ENCODE measurements at places on chromosomes 7 and 10. TPM values are rescaled to one million over a fixed set of nuclear protein-coding genes. Genes with fewer than 3 reads are reported as not detected.

- no peak for DNase-seq
These were observed 950.7 kb upstream of the PHF14 start for GRCh38 chr7:10022957-10023356.

GRCh38 chr10:73647211-73647874 lies 6.1 kb upstream of the MYOZ1 start:
- DNase-seq, result no peak

DNA sequence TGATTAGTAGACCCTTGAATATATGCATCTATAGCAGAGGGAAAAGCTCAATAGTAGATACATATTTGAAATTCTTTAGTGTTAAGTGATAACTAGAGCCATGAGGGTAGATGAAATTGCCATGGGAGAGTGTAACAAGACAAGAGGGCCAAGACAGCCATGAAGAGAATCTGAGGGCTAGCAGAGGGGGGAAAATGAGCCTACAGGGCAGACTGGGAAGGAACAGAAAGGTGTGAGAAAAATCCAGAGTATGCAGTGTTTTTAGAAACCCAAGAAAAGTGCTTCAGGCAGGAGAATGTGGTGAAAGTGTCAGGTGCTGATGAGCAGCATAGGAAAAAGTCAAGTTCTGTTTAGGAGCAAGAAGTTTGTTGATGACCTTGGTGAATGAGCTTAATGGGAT lies 63.0 kb downstream of the MAPK8 start:
- no peak for DNase-seq

DNA sequence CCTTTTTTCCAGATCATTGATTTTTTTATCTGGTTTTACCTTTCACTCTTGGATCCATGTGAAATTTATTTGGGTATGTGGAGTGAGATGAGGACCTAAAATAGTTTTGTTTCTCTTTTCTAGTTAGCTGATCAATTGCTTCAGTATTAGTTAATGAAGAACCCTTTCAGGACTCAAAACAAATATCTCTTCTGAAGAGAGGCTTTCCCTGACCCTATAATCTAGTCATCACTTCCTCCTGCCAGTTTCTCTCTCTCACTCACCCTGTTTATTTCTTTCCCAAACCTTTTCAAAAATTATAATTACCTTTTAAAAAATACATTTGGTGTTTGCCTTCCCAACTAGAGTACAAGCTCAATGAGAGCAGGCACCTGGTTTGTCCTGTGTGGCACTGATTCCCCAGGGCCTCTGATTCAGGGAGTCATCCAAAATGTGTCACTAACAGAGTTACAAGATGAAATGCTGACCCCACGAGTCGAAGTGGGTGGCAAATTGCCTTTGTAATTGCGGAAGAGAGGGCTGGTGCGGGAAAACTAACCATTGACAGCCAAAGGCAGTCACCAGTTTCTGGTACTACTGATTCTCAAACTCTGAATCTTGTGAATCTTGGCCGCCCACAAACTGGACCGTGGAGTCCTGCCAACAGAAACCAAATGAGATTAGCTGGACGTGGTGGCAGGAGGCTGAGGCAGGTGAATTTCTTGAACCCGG lies 2.4 kb downstream of the TMEM140 start:
- no peak for DNase-seq

DNA sequence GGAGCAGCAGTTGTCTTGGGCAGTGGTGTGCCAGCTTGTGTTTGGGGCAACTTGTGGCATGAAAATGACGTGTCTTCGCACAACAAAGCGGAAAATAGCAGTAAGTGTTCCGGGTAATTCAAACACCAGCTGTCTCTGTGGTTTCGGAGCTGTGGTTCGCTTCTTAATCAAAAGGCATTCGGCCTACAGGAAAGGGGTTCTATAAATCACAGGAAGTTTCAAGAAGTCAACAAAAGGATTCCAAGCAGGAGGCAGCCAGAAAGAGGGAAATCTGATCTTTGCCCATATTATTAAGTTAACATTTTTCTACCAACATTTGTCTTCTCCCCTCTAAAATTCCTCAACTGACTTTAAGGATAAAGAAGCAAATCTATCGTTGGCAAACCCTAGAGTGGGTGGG lies 353.4 kb downstream of the FGFR2 start:
- DNase-seq, result no peak

DNA sequence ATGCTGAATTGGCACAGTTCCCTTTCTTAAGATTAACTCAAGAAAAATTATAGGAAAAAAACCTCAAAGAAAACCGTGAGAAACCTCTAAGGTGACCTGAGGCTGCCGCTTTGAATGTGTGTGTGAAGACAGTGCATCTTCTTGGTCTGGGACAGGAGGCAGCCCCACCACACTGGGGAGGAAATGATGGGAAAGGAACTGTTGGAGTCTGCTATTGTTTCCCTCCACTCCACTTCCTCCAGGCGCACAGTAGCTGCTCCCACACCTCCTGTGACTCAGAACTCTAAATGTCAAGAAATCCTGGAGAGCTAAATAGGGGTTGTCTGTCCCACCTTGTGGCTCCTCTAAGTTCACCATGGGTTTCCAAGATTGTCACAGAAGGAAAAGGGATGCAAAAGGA lies 179.4 kb downstream of the PDE1C start:
- DNase-seq, result no peak

GRCh38 chr7:134414109-134414508 lies 44.8 kb downstream of the AKR1B1 start:
- DNase-seq, result no peak

GRCh38 chr7:116315803-116316202 lies 105.5 kb downstream of the TES start:
- no peak for DNase-seq

- no peak for DNase-seq
These were observed 219.5 kb upstream of the HPS1 start for GRCh38 chr10:98666276-98666675.

GRCh38 chr10:118210276-118210675 lies 131.8 kb downstream of the FAM204A start:
- no peak for DNase-seq

DNA sequence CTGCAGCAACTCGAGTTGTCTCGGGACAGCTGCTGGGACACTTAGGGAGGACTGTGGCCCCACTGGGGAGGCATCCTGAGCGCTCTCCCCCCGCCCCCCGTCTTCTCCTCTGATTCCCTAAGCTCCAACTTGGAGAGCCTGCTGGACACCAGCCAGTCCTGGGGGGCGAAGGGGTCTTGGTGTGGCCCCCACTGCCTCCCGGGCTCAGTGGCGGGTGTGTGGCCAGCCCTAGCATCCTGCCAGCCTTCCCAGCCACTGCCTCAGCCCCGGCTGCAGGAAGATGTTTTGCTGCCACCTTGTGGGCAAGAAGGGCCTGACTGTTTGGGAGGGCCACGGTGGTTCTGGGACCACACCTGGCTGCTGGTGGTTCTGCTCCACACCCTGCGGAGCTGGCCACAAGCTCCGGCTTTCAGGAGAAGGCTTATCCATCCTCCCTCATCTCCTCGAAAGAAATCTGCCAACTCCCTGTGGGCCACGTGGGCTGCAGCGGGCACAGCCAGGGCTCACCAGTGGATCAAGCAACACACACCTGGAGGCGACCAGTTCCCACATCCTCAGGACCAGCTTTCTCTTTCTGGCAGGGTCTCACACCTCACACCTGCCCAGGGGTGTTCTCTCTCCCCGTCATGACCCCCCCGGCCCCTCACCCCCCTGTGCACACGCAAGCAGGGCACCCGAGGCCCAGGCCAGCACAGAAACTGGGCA lies 24.8 kb downstream of the AGAP3 start:
- peak; percentile 73 for DNase-seq

DNA sequence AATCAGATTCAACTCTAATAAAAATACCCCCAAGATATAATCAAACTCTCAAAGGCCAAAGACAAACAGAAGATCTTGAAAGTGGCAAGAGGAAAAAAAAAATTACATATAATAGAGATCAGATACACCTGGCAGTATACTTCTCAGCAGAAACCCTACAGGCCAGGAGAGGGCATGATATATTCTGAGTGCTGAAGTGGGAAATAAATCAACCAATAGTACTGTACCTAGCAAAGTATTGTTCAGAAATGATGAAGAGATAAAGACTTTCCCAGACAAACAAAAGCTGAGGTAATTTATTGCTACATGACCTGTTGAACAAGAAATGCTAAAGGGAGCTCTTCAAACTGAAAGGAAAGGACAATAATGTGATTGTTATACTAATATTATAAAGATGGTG lies 291.9 kb downstream of the SH2D4B start:
- DNase-seq, result no peak

DNA sequence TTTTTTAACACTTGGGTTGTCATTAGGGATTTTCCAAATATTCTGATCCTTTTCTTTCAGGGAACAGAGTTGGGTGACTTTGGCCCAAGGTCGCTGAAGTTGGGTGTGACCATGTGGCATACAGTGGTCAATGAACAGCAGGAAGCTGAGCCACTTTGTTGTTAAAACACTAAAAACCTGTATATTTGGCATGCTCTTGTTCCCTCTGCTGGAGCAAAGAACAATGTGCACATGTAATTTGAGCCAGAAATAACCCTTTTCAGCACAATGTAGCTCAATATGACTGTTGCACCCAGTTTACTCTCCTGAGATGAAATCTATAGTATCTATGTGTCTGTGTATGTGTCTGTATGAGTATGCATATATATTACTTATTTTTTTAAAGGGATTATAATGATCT lies 74.9 kb downstream of the ADCYAP1R1 start:
- DNase-seq, result no peak

DNA sequence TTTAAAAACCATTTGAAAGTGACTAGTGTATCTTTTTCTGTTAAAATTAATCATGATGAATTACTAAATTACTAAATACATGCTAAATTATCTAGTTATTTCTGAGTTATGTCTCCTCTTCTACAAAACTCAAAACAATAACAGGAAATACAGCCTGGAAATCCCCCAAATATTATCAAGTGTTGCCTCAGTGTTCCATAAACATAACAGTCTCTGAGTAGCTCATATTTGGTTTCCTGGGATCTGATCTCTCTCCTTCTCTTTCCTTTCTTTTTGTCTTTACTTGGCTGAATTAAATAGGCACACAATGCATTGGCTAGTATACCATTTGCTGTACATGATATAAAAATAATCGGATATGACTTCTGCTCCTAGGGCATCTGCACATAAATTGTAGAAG lies 277.6 kb upstream of the IGFBP3 start:
- no peak for DNase-seq

- DNase-seq, result no peak
These were observed 61.5 kb downstream of the CHN2 start for GRCh38 chr7:29255906-29256692.

DNA sequence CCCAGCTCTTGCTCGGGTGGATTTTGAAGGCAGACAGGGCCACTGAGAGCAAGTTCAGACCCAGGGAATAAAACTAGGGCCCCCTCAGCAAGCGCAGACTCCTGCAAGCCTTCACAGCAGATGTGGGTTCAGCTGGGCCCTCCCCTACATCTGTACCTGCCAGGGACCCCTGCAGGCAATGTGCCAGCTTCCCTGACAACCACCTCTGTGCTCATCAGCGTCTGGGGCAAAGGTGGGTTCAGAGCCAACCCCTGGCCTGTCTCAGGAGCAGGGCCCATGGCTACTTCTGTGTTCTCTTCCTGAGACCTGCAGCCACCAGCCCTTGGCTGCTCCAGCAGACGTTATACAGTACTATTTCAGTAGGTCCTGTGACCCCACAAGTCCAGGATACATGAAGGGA lies 189.5 kb downstream of the DIP2C start:
- DNase-seq, result no peak

- no peak for DNase-seq
These were observed 430.2 kb upstream of the KCND2 start for GRCh38 chr7:119842786-119843185.

DNA sequence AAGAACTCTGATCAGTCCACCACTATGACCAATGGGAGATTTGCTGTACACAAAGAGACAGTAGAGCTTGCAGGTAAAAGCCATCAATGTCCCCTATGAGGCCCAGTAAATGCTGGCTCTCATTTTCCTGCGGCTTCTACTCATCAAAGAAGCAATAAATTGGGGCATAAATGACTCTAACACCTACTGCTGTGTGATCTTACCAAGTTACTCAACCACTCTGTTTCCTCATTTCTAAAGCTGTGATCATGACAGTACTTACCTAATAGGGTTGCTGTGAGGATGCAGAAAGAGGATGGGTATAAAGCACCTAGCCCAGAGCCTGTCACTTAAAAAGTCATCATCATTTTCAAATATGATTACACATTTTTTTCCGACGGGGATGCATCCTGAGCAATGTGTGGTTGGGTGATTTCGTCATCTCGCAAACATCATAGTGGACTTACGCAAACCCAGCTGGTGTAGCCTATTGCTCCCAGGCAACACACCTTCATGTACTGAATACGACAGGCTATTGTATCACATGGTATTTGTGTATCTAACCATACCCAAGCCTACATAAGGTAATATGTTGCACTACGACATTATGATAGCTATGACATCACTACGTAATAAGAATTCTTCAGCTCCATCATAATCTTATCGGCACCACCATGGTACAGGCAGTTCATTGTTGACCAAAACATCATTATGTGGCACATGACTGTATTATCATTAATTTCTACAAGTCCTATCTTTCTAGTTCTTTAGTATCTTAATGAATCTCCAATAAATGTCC lies 7.1 kb upstream of the MGMT start:
- DNase-seq, result no peak

GRCh38 chr10:33215635-33216034 lies 118.8 kb downstream of the NRP1 start:
- DNase-seq, result no peak

GRCh38 chr10:60032723-60033122 lies 126.4 kb upstream of the CCDC6 start:
- peak; percentile 32 for DNase-seq

DNA sequence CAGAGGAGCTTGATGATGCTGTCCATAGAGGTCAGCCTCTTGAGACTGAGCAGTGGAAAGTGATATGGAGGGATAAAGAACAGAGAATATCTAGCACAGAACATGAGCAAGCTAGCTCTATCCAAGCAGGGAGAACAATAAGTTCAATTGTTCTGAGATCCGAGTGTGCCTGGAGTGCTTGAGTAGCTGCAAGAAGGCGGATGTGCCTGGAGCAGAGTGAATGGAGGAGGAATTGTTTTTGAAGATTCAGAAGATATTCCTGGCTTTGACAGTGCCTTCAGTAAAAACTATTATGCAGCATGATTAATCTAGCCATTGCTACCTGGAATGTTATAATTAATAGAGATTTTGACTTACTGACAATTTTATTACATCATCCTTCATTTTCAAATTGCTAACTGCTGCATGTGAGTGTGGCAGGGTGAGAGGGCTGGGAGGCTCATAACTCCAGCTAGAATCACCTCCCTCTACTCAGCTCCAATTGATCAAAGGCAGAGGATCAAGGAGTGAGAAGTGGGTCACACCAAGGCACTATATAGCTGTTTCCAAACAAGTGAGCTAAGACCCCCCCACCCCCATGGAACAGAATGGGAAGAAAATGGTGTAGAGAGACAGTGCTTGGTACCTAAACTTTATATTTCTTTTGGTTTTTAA lies 302.8 kb downstream of the ADRA2A start:
- DNase-seq, result no peak

GRCh38 chr7:148916186-148916585 lies 32.1 kb upstream of the EZH2 start:
- DNase-seq, result no peak

GAD2 gene
- total RNA-seq, result not detected

RASSF4 gene
- 75.1 TPM for total RNA-seq

ITGA8 gene
- total RNA-seq, result 13.9 TPM

SLC16A12 gene
- total RNA-seq, result 2.4 TPM

GPR26 gene
- total RNA-seq, result not detected

CADPS2 gene
- 41.9 TPM for total RNA-seq

ADAP1 gene
- 11.2 TPM for total RNA-seq
